ENCODE measurements at places on chromosomes 4 and X.

- no peak for DNase-seq
Observed at GRCh38 chr4:17194586-17194985, 296.1 kb upstream of the LDB2 start.

DNA sequence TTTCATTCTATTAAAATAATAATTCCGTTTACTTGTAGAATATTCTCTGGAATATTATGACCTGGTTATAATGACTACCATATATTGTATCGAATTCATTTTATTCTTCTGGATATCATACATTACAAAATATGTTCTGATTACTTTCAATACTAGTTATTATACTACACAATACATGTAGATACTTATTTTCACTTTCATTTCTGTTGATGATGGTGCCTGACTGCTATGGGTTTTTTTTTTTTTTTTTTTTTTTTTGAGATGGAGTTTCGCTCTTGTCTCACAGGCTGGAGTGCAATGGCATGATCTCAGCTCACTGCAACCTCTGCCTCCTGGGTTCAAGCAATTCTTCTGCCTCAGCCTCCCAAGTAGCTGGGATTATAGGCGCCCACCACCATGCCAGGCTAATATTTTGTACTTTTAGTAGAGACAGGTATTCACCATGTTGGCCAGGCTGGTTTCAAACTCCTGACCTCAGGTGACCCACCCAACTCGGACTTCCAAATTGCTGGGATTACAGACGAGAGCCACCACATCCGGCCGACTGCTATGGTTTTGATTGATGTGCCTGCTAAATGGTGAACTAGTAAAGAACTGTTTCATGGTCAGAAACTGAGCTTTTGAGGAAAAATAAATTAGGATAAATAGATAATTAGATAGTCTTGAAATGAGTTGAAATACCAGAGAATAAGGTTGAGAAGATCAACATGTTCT is 39.5 kb downstream of the PCDH10 start:
- no peak for DNase-seq

DNA sequence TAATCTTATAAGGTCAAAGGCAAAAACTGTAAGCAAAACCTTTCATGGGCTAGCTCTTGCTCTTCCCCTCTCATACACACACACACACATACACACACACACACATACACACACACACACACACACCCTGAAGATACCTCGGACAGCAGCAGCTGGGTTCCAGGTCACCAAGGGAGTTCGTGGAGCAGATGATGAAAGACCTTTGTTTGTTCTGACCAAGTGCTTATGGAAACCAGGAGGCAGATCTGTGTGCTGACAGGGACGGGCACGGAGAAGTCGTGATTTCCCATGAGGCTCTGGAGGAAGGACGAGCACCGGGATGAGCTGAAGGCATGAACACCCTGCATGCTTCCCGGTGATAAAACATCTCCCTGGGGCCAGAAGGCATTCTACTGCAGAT is 35.4 kb upstream of the CRMP1 start:
- no peak for DNase-seq

GRCh38 chr4:91837608-91838029 is 466.1 kb upstream of the GRID2 start:
- DNase-seq: no peak

DNA sequence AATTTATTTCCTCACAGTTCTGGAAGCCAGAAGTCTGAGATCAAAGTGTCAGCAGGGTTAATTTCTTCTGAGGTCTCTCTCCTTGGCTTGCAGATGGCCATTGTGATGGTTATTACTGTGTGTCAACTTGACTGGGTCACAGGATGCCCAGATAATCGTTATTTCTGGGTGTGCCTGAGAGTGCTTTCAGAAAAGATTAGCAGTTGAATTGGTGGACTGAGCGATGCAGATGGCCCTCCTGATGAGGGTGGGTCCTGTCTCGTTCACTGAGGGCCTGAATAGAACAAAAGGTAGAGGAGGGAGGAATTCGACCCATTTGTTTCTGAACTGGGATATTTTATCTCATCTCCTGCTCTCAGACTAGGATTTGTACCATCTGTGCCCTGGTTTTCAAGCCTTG is 15.7 kb downstream of the SMIM43 start:
- DNase-seq: no peak

GRCh38 chr4:114692958-114693357 is 94.4 kb downstream of the UGT8 start:
- no peak for DNase-seq

DNA sequence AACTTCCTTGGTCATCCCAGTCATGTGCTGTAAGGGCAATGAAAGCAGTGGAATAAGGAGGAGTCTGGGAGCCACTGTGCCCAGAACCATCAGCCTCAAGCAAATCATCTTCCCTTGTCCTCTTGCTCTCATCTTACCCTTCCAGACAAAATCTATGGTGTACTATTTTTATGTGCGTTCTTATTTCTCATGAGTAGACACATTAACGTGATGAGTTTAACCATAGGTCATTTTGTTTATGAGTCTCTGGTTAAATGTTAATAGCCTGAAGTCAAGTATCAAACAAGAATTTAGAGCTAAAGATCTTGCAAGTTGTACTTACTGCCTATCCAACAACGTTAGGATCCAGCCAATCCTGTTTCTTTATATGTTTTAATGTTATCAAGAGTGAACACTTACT is 495.3 kb downstream of the SPRY1 start:
- DNase-seq: no peak

GRCh38 chrX:830532-830931 is 199.9 kb downstream of the SHOX start:
- no peak for DNase-seq

GRCh38 chrX:71912156-71912555 is 1.5 kb downstream of the NHSL2 start:
- DNase-seq: no peak

GRCh38 chr4:97911236-97911906 is 231.9 kb downstream of the STPG2 start:
- no peak for DNase-seq
